ENCODE measurements at places on chromosomes 1 and 21.
A peak's percentile ranks its signal among the peaks of the same experiment; 100 is the strongest.

DNA sequence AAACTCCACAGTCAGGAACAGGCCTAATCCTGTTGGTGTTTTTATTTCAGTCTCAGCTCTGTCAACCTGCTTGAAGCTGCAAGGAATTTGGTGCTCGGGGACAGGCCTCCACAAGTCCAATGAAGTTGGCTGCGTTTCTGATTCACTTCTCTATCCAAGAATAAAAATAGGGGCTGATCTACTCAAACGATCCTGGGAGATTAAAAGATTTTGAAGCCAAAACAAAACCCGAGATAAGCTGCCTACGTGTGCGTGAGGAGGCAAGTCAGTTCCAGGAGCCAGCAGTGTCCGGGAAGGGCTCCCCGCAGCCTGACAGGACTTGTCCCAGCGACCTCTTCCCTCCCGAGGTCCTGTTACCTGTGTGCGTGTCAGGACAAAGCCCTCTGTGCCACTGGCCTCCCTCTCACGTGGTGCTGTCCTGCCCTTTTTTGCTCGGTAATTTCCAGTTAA, 98.0 kb downstream of the ETS2 start:
- DNase-seq: no peak

DNA sequence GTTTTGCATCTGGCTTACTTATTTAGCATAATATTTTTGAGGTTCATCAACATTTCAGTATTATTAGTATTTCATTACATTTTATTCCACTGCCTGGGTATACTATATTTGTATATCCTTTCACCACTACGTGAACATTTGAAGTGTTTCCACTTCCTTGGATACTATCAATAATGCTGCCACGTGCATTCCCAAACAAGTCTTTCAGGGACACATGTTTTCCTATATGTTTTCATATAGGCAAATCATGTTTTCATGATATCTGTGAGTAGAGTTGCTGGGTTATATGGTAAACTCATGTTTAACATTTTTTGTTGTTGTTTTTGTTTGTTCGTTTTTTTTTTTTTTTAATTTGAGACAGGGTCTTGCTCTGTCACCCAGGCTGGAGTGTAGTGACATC, 380.1 kb downstream of the OMA1 start:
- no peak for DNase-seq

DNA sequence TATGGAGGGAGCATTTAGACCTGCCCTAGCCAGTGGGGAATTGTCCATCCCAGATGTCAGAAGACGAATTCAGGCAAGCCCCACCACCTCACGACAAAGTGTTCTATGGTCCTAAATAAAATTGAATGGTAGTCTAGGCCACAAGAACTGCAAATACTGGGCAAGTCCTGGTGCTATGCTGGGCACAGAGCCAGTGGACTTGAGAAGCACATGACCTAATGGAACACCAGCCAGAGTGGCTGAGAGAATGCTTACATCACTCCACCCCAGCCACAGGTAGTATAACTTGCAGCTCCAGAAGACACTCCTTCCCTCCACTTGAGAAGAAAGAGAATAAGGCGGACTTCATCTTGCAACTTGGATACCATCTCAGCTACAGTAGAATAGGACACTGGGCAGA, 567.3 kb upstream of the CXADR start:
- no peak for DNase-seq

DNA sequence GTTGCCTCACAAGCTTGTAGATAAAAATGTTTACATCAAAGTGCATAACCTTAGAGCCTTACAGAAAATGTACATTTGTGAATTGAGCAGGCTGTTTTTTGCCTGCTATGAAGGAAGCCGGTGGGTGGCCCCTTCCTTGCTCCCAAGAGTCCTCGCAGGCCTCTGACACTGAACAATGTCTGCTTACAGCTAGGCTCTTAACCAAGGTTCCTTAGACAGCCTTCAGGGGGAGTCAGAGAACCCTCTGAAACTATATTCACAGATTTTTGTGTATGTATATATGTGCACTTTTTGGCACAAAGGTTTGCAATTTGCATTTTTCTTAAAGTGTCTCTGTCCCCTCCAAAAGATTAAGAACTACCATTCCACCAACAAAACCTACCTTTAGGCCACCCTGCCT, 282.6 kb downstream of the BARHL2 start:
- DNase-seq: no peak

DNA sequence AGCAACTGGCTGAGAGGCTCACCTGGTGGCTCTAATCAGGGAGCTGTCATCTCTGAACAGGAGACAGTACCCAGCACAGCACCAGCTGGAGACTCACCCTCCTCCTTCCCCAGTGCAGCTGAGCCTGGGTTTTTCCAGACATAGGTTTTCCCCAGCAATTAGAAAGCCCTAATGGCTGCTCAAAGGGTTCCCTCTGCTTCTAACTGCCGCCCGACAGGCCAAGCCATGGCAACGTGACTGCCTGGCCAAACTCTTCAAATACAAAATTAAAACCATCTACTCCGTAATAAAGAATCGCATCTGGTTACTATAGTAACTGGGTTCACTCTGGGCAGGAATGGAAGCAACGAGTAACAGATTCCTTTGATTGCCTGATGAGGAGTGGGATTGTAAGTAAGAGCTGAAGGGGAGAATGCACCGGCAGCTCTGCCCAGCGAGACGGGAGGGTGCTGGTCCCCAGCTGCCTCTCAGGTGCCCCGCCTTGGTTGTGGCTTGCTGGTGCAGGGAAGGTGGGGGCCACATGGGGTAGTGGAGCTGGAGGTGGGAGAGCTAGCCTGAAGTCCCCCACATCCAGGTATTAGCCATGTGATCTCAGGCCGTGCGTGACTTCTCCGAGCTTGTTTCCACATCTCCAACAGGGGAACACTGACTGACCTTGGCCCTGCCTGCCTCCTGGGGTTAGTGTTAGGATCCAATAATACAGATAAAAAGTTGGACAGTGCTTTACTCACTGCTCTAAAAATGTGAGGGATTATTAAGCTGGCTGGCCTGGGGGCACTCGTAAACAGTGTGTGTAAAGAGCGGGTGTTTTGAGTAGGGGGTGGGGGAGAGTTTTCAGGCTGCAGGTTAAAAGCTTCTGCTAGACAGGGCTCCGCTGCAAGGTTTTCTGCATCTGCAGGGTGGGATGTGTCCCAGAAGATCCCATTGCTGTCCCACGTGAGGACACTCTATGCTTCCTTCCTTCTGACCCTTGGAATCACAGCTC, 94.2 kb downstream of the KCNN3 start:
- no peak for DNase-seq

- no peak for DNase-seq
Observed at GRCh38 chr1:37723072-37723389, 30.7 kb downstream of the CDCA8 start.

DNA sequence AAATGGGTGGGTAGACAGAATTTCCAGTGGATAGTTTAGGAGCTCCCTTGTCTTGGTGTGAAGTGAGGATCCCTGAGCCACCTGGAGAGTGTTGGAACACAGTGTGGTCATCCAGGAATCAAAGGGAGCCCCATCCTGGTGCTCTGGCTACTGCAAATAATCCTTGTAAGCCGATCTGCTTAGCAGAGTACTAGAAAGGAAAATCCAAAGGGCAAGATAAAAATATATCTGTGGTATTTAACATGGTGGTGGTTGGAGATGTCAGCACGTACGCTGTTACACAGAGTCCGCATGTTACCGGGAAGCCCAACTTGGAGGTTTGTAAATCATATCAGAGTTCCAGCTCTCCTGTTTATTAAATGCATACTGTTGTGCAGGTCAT, 39.0 kb downstream of the VANGL1 start:
- no peak for DNase-seq

DNA sequence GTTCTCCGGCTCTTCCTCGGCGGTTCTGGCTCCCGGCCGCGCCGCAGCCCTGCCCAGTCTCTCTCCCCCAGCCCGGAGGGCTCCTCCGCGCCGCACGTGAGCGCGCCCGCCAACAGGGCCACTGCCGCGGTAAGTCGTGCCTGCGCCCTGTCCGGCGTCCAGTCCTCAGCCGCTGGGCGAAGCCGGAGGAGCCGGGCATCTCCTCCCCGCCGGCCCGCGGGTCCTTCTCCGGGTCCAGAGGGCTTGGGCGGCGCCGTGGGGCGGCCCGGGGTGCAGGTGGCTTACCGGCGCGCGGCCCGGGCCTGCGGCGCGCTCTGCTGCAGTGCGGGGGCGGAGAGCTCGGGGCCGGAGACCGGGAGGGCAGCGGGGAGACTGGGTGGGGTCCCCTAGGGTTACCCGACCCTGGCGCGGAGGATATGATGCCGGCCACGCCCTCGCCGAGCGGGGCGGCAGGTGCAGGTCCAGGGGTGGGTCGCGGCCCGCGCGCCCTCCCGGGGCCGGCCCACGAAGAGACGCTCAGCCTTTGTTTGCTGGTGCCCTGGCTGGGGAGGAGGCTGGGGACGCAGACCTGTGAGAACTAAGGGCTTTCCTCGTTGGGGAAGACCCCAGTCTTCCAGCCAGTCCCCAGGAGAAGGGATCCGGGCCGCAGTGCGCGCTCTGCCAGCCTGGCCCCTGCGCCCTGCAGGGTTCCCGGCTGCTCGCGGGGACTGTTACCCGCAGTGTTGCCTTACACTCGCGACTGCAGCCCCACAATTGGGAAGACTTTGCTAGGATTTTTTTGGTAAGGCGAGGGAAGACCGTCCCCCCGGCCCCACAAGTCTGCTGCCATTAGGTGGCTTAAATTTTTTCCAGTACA, at the start of gene DOP1B:
Gene DOP1B, plus strand, starts transcription at position 10 of the 856 bp plus-strand sequence. CDS start 7,910 bp downstream, outside the sequence.
- no peak for DNase-seq

DNA sequence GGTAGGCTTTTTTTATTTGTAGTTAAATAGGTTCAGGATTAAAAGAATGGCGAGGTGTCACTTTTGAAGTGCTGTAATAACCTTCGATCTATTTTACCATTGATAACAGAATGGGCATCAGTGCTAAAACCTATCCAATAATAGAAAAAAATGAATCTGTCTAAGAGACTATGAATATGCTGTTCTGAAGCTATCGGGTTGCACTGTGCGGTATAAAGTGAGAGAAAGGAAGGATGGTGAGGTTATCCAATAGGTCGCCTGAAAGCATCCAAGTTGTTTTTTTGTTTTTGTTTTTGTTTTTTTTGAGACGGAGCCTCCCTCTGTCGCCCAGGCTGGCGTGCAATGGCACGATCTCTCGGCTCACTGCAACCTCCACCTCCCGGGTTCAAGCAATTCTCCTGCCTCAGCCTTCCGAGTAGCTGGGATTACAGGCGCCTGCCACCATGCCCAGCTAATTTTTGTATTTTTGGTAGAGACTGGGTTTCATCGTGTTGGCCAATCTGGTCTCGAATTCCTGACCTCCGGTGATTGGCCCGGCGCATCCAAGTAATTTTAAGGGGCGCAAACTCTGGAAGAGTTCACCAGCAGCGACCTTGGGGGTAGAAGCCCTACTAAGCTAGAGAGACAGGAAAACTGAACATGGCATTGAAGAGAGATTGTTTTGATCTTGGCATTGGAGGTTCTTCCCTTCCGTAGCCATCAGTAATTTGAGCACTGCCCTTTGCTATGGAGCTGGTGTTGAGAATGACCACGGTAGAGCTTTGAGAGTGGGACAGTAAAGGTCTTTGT, 8.7 kb upstream of the MDM4 start:
- DNase-seq: no peak

GRCh38 chr1:161998811-161999210, 24.9 kb downstream of the OLFML2B start:
- no peak for DNase-seq

GRCh38 chr21:45084881-45085536, 10.6 kb downstream of the ADARB1 start:
- no peak for DNase-seq

- DNase-seq: no peak
Observed at GRCh38 chr1:51636191-51636590, 19.3 kb downstream of the OSBPL9 start.

GRCh38 chr1:27593678-27594563, 10.0 kb downstream of the AHDC1 start:
- DNase-seq: no peak

- no peak for DNase-seq
Observed at GRCh38 chr1:76093522-76094312, 19.2 kb downstream of the ST6GALNAC3 start.

DNA sequence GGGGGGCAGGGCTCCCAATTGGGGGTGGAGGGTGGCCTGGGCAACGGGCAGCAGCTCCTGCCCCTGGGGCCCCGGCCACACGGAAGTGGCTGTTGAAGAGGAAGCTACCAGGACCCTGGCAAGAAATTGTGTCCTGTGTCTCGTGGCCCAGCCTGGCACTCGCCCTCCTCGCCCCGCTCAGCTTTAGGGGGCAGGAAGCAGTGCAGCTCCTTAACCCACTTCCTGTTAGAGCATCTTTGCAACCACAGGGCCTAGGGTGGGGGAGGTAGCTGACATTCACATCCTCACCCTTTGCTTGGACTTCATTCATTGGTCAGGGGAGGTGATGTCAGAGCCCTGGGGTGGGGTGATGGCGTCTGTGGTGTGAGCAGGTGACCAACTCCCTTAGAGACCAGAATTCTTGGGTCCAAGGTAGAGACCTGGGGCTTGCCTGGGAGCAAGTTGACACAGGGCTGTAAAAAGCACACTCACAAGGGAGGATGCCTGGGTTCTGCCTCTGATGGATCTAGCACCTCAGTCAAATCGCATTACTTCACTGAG, at the start of gene ARHGAP30:
Gene ARHGAP30, minus strand, starts transcription at position 161 of the 540 bp plus-strand sequence. CDS start 267 bp downstream, outside the sequence.
- DNase-seq: peak; percentile 50

DNA sequence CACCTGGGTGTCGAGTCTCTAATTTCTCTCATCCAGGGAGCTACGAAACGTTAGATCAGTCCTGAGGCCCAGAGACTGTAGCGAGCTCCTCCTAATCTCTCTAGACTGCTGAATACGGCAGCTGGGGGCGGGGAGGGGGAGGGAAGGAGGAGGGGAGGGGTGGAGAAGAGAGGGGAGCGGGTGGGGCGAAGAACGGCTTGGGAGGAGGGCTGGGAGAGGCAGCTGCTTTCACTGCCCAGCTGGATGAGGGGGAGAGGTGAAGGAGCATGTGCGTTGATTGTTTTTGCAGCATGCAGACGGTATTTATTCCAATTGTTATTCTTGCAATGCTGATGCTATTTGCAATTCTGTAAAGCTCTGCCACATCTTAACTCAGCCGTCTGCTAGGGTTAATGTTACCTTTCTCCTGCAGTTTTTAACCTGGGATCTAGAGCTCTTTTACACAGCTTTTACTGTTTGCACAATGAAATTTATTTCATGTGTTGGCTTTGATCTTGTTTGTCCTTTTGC, 790 bp downstream of the DNAJC6 start:
- no peak for DNase-seq

DNA sequence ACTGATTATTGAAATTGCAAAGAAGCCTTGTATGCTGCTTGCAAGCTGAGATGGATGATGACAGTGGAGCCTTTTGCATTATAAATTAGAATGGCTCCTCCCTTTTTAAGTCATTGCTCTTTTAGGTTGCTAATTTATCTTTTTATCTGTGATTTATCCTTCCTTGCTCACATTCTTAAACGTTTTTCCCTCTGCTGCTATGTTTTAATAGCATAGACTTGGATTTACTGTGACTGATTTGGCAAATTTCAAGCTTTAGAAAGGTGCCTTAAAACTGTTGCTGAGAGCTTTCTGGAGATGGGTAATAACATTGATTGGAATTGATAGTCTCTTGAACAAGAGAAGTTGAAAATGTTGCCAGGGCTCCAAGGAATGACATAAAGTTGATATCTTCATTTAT, 313.5 kb upstream of the SGIP1 start:
- DNase-seq: no peak

- no peak for DNase-seq
Observed at GRCh38 chr21:42435401-42435800, 31.7 kb downstream of the UBASH3A start.

- DNase-seq: no peak
Observed at GRCh38 chr1:226111098-226111882, 48.8 kb downstream of the H3-3A start.

All from stimulated activated CD4-positive, alpha-beta T cell treated with anti-CD3 and anti-CD28 coated beads, Interleukin-1b, Interleukin-23, amount 100 ng/mL, for 4 hours (primary cell).